ENCODE measurements at places on chromosomes 2 and 18.

DNA sequence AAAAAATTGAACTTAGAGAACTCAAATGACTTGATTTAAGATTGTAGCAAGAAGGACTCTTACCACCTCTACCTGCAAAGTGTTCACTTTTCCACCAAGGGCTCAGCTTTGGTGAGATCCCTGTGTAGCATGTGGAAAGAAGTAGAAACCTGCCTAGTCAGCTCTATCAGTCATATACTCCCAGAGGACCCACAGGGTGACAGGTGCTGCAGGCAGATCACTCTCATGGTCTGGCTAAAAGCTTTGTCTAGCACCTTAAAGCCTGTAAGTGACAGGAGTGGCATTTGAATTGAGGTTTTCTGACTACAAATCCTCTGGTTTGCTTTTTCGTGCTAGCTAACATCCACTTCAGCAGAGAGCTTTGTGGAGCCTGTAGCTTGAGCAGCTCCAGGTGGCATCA lies 18.7 kb upstream of the NEMP2 start:
- no peak for DNase-seq

DNA sequence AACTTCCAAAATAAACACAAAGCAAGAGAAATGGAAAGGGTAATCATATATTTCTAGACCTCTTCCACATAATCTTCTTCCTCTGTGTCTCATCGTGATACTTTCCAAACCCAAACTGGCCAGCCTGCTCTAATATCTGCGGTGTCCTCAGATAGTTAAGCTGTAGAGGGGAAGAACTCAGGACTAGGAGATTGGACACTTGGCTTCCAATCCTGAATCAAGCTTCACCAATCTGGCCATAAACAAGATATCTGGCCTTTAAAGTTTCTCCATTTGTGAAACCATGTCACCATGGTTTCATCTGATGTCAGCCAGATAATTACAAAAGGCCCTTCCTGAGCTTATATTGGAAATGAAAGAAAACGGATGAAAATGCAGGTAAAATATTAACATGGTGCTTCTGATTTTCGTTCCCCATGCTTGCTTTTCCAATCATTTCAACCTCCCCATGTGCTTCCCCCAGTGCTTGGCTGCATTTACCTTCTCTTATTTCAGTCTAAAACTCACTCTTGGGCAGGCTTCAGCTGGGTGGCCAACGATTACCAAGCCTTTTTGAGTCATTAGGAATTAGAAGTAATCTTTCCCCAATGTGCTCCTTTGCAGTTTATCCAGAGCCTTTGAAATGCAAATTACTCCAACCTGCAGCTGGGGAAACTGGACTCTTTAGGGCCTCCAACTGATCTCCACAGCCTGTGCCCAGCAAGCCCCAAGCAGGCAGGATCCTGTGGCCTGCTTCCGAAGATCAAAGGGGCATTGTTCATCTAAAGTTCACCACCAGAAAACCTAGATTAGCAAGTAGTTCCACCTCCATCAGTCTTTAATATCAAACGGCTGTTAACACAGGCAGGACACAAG lies 44.5 kb upstream of the MYCN start:
- no peak for DNase-seq

GRCh38 chr2:42741140-42741539 lies 22.8 kb downstream of the OXER1 start:
- DNase-seq = no peak

- DNase-seq = no peak
These were observed 315.3 kb upstream of the CDH7 start for GRCh38 chr18:65435534-65435933.

- peak; percentile 85 for DNase-seq
These were observed 65.9 kb downstream of the TMEM247 start for GRCh38 chr2:46545015-46545839.

DNA sequence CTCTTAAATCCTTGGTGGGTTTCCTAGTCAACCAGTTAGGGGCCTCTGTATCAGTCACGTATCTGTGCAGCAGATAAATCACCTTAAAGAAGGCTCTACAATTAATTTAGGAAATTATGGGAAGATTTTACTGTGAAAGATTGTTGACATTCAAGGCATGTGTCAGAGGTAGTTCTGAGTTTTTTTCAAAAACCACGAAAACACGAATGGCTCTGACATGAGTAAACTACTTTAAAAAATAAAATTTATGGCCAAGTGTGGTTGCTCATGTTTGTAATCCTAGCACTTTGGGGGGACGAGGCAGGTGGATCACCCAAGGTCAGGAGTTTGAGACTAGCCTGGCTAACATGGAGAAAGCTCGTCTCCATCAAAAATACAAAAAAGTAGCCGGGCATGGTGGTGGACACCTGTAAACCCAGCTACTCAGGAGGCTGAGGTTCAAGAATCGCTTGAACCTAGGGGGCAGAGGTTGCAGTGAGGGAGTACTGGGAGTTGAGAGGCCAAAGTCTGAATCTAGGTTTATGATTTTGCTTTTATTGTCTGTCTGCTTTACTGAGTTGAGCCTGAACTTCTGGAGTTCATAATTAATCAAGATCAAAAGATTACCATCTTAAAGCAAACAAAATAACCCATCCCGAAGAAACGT lies 77.1 kb downstream of the SPRED2 start:
- no peak for DNase-seq

DNA sequence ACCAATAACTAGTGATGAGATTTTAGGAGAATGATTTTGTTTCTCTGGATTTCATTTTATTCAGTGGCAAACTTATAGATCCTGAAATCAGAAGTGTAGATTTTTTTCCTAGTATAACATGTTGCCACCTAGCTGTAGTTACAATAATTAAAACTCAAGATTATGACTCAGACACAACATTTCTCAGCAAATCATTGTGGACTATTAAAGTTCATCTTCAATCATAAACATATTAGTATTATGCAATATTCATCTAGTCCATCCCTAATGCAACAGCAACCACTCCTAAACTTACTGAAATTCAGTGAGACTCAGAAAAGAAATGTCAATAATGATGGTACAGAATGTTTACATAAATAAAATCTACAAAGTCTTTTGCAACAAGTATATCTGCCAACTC lies 51.3 kb downstream of the USP34 start:
- no peak for DNase-seq

- DNase-seq = no peak
These were observed 588 bp downstream of the TMEM214 start for GRCh38 chr2:27033253-27033852.

- no peak for DNase-seq
These were observed 576.8 kb downstream of the METTL4 start for GRCh38 chr18:1994471-1994870.

- DNase-seq = no peak
These were observed 209.9 kb upstream of the TRIB2 start for GRCh38 chr2:12506846-12507245.

DNA sequence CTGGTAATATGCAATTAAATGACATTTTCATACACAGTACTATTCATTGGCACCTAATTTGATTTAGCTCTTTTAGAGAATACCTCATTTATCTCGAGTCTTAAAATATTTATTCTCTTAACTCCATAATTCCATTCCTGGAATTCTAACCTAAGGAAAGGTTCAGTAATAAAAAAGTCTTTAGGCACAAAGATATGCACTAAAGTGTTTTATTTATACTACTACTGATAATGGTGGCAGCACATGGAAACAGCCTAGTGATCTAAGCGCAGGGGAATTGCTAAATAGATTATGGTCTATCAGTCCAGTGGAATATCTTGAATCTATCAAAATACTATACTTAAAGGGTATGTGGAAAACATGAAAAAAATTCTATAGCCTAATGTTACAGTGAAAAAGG lies 142.5 kb upstream of the LTBP1 start:
- no peak for DNase-seq

All from GM12865 (cell line).